ENCODE measurements at places on chromosomes 16 and 17.

- no peak for DNase-seq
Measured at GRCh38 chr17:61157246-61157886, 242.3 kb upstream of the TBX2 start.

DNA sequence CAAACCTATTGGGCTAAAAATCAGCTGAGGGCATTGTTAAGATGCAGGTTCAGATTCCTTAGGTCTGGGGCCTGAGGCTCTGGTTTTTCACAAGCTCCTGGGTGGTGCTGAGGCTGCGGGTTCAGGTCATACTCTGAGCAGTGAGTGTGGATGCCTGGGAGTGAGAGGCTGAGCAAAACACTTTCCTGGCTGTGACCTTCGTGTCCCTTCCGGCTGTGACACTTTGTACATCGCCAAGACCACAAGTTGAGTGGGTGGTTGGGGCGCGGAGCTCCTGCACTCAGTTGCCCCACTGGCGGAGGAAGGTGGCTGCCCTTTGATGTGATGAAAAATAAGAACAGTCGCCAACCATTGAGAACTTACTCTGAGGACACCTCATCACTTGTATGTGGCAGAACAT is 24.8 kb downstream of the CCR7 start:
- DNase-seq: no peak

DNA sequence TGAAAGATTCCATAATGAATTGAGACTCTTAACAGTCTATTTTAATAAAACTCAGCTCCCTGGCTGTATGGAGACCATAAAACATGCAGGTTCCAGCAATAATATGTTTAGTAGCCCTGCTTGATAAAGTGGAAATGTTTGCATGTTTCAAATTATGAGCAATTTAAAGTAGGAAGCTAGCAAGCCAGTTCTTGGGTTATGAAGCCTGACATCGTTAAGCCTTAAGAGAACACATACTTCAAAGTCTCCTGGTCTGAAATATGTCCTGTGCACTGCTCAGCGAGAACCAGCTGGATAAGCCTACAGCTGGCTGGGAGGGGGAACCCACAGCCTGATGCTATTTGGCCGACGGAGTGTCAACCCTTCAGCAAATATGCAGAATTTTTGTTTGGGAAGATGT is 140.3 kb downstream of the SALL1 start:
- no peak for DNase-seq

- no peak for DNase-seq
Measured at GRCh38 chr16:58318391-58318790, 23.6 kb upstream of the PRSS54 start.

DNA sequence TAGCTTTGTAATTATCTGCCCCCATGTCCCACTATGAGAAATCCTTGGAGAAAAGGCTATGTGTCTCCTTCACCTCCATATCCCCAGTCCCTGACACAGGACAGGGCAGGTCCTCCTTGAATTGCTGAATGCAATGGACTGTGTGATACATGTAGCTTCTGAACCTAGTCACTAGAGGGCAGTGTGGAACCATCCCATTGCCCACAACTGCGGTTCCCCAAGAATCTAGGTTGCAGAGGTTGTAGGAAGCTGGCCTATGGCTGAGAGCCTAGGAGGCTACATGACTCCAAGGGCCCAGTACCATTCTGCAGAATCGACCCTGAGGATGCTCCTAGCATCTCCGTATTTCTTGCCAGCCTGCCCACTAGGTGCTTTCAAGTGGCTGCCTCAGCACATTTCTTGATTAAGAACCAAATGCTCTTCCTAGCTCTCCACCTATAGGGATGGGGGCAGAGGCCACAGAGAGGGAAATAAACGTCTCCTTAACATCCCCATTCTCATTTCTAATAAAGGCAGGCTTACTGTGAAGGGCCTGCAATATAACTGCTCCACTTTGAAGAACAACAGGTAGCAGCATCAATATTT is 394.0 kb downstream of the CA10 start:
- DNase-seq: peak; percentile 64

DNA sequence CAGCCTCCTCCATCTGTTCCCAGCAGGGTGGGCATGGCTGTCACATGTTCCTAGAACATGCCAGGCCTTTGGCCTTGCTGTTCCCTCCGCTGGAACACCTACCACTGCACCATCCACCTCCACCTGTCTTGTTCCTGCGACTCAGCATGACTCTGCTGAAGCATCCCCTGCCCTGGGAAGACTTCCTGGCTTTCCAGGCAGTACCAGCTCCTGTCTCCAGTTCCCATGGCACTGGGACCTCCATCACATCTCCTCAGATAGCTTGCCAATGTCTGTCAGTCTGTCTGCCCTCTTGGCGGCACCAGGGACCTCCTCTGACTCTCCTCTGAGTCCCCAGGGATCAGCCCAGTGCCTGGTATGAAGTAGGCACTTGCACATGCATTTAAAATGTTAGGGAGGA is 15.7 kb downstream of the PDP2 start:
- no peak for DNase-seq

- DNase-seq: no peak
Measured at GRCh38 chr16:19833581-19833980, 51.1 kb downstream of the GPRC5B start.

GRCh38 chr17:49028271-49028670 is 31.1 kb downstream of the IGF2BP1 start:
- DNase-seq: no peak

GRCh38 chr16:55036371-55036821 is 105.7 kb downstream of the IRX5 start:
- no peak for DNase-seq

GRCh38 chr17:78241277-78242023 is 10.0 kb downstream of the TMEM235 start:
- DNase-seq: no peak

GRCh38 chr17:3547628-3548027 is 10.0 kb downstream of the TRPV3 start:
- no peak for DNase-seq

- DNase-seq: no peak
Measured at GRCh38 chr17:17557796-17558195, 33.7 kb downstream of the PEMT start.

- DNase-seq: peak; percentile 27
Measured at GRCh38 chr16:78570399-78571141, 471.1 kb downstream of the WWOX start.

DNA sequence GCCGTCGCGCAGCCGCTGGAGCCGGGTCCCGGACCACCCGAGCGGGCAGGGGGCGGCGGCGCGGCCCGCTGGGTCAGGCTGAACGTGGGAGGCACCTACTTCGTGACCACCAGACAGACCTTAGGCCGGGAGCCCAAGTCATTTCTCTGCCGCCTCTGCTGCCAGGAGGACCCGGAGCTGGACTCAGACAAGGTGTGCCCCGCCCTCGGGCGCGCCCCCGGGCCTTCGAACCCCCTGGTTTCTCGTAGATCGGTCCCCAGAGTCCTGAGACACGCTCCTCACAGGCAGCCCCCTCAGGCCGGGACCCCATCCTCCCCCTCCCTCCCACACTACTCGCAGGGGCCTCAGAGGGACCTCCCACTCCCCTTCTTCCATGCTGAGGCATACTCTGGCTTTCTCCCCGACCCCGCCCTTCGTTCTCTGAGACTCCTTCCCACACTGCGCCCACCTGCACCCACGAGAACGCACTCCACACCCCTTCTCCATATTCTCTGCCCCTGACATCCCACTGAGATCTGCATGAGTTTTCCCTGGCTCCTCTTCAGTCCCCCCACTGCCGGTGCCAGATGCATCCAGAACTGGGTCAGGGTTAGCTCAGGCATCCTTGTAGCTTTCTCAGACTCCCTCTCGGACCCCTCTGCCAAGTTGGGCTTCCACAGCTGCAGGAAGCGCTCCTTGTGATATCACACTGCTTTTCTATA is 523 bp downstream of the KCTD2 start:
- no peak for DNase-seq

DNA sequence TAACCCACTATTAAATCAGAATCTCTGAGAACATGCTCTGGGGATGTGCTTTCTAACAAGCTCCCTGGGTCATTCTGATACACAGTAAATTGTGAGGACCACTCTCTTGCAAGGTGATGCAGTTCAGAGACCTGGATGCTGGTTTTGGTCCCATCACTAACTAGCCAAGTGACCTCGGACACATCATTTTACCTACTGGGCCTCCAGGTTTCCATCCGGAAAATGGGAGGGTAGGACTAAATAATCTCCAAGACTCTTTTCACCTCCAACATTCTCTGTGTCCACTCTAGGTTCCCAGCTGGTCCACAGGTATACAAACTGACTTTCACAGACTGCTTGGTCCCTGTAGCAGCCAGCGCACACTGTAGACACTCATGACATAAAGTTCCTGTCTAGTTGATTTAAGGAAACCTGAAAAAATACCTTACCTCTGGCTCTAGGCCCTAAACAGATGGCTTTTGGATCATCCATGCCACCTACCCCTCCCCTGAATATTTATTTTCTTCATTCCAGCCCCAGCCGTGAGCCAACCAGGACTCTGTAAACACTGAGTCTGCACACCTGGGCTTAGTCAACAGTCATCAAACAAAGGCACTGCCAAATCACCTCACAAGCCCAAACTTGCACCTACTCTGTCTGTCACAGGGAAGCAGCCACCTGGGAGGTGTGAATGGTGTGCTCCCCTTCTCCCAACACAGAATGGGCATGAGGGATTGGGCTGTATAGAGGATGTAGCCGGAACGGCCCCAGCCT is 51.3 kb upstream of the MRPS23 start:
- no peak for DNase-seq

GRCh38 chr17:83100220-83100852 is 20.9 kb downstream of the METRNL start:
- no peak for DNase-seq

- DNase-seq: peak; percentile 86
Measured at GRCh38 chr17:14205992-14206461, 30.6 kb downstream of the CDRT15 start.

DNA sequence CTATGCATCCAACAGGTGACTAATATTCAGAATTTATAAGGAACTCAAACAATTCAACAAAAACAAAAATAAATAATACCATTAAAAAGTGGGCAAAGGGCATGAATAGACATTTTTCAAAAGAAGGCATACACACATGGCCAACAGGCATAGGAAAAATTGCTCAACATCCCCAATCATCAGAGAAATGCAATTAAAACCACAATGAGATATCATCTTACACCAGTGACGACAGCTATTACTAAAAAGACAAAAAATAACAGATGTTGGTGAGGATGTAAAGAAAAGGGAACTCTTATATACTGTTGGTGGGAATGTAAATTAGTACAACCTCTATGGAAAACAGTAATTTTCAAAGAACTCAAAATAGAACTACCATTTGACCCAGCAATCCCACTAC is 250.4 kb upstream of the N4BP1 start:
- no peak for DNase-seq

DNA sequence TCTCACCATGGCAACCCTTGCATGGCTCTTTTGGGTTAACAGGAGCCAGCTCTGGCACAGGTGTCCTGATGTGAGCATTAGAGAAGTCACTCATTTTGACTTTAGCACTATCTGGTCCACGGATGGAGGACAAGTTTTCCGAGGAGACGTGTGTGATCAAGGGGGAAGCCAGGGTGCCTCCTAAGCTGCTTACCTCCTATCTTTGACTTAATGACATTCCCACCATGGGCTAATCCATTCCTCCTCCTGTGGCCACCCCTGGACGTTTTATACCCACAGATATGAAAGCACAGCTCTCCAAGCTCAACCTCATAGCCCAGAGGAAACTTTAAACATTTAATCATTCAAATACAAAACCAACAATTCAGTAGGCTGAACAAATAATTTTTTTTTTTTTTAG is 18.8 kb downstream of the MPP2 start:
- DNase-seq: no peak

DNA sequence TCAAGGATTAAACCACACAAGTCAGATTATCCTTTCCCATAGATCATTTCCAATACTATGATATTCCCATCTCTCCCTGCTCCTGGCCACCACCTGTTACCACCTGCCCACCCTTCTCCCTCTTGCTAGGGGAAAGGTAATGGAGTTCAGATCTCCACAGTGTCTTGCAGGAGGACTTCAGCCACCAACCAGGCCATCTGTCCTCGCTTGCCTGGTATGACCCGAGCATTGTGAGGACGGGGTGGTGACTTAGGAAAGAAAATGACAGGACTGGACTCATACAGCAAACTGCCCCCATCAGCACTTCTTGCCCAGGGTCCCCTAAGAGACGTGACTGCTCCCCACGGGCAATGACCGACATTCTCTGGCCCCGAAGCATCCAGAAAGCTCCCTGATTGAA is 10.8 kb downstream of the FKBP10 start:
- no peak for DNase-seq

- no peak for DNase-seq
Measured at GRCh38 chr16:88956546-88957432, 20.2 kb downstream of the CBFA2T3 start.

DNA sequence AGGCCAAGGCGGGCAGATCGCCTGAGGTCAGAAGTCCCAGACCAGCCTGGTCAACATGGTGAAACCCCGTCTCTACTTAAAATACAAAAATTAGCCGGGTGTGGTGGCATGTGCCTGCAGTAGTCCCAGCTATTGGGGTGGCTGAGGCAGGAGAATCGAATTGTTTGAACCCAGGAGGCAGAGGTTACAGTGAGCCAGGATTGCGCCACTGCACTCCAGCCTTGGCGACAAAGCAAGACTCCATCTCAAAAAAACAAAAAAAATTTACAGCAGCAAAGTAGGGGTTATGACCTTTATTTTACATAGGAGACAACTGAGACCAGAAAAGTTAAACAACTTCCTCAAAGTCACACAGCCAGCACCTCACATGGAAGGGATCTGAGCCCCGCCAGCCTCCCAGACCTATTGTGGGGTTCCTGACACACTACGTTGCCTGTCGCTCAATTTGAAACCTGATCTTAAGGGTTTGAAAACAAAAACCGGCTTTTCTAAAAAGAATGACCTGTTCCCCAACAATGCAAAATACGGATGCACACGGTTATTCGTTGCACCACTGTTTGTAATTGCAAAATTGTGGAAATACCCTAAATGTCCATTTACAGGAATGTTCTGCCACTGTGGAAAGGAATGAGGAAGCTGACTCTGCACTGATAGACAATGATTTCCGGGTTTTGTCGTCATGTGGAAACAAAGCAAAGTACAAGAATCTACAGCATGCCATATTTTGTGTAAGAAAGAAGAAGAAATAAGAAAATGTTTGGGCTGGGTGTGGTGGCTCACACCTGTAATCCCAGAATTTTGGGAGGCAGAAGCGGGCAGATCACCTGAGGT is 77.2 kb downstream of the CNGB1 start:
- no peak for DNase-seq

GRCh38 chr17:16908273-16908672 is 63.6 kb downstream of the TNFRSF13B start:
- no peak for DNase-seq

GRCh38 chr16:30354423-30355143 is 525 bp downstream of the CD2BP2 start:
- DNase-seq: no peak

All from activated CD4-positive, alpha-beta T cell treated with anti-CD3 and anti-CD28 coated beads, Interleukin-2, Interleukin-4, amounts not matched to agents 100 ng/mL and 50 ng/mL, durations not matched to agents 16 hours and 8 hours (primary cell).